CD4-positive, alpha-beta T cell treated with Interleukin-6 at 100 ng/mL for 8 hours (primary cell): ENCODE measurements at places on chromosomes 1 and 21.

- no peak for DNase-seq
Observed at GRCh38 chr1:221801773-221802516, 60.1 kb upstream of the DUSP10 start.

DNA sequence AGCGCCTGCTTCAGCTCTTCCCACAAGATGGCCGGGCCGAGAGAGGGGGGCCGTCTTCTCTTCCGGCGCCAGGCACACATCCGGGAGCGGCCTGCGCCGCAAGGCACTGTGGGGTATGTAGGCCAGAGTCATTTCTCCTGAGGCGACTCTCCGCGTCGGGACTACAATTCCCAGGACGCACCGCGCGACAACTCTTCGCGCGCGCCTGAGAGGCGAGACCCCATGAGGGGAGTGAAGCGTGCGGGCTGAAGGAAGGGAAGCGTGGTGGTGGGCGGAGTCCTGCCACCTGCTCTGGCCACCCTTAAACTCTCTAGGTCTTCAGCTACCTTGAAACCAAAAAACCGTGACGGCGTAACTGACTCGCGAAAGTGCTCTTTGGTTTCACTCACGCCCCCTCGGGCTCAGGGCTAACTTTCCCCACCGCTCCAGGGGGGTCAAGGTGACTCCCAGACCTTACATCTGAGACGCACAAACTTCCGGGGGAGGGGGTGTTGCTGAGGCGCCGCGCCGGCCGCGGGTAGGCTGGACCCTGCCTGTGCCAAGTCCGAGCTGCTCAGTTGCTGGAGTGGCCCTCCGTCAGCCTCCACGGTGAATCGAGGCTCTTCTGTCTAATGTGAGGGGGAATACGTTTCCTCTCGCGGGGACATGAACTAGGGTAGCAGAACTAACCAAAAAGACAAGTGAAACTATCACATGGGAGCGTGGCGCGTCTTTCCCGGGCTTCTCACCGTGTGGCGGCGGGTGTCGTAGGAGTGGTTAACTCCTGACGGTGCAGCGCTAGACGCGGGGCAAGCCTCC, at the start of gene SERBP1:
Gene SERBP1 (minus strand): TSS at position 45 of the 798 bp plus-strand sequence. CDS start 102 bp downstream, outside the sequence.
- peak; percentile 95 for DNase-seq

DNA sequence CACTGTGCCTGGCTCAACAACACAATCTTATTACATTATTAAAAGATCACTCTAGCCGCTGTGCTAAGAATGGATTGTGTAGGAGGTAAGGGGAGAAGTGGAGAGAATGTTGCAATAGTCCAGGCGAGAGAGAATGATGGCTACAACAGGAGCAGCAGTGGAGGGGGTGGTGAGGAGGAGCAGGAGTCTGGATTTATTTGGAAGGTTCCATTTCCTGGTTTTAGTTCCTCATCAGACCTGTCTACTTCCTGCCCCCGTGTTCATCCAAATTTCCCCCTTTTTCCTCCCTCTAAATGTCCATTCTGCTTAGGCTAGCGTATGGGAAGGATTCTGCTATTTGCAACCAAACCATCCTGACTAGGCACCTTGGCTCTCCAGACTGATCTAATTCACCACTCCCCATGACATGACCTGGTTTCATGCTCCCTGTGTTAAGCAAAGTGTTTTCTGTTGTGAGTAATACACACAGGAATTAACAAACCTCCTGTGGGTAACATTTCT, 35.1 kb upstream of the EYA3 start:
- DNase-seq = no peak

GRCh38 chr1:12296623-12297022, 66.8 kb downstream of the VPS13D start:
- DNase-seq = no peak

DNA sequence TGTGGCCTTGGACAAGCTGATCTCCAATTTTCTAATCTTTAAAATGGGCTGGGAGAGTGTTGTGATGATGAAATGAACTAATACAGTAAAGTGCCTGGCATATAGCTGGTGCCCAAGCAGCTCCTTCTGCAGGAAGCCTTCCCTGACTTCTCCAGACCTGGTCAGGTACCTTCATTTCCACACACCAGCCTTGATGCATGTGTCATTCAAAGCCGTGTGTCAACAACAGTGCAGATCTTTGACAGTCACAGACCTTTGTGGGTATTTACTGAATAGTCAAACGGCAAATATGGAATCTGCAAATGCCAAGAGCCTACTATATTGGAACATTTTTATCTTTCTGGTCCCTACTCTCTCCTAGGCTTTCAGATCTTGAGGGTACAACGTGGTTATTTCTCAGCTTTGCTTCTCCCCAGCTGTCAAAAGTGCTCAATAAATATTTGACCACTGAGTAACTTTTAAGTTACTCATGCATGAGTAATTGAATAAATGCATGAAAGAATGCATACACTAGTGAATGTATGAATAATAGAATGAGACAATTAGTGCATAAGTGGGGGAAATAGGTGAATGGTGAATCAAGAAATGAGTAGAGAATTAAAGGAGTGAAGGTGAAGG, 75.4 kb downstream of the MDM4 start:
- DNase-seq = no peak

GRCh38 chr1:38958967-38959366, 17.3 kb upstream of the RHBDL2 start:
- no peak for DNase-seq

GRCh38 chr1:159090286-159091179, 14.0 kb upstream of the AIM2 start:
- DNase-seq = no peak
